Common myeloid progenitor, CD34-positive (primary cell): ENCODE measurements at places on chromosomes 12 and 14.

GRCh38 chr12:68109444-68110217 is 49.9 kb downstream of the IFNG start:
- no peak for DNase-seq

GRCh38 chr12:107033758-107034739 is 47.1 kb upstream of the MTERF2 start:
- DNase-seq: no peak

DNA sequence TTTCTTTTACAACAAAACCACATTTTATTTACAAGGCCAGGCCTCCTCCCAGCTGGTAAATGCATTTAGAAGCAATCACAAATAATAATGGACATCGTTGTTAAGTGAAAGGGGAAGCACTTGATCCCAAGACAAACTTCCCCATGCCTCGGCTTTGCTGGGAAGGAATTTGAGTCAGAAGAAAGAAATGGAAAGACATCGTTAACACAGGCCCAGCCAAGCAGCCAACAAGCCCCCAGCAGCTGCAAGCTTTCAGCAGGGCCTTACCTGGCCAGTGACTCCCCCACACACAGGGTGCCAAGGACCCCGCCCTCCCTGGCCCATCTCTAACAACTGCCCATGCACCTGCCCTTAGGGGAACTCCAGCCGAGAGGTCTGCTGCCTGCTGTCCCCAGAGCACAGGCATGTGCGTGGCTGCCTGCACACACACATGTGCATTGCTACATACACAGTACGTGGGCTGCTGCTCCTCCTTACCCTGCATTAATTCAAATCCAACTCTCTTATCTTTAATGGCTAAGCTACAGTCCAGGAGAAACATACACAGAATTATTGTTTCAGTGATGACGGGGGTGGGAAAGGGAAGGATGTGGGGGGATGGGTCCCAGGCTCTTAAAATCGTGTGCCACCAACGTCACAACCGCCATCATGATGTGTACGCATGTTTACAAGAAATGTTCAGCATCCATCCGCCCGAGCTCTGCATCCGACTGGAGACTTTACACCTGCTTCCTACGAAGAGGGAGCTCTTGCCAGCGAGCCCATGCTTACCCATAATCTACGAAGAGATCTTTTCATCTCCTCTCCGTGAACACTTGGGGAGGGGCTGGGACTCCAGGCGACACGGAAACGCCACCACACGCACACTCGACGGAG is 9.8 kb downstream of the BCL11B start:
- DNase-seq: no peak

DNA sequence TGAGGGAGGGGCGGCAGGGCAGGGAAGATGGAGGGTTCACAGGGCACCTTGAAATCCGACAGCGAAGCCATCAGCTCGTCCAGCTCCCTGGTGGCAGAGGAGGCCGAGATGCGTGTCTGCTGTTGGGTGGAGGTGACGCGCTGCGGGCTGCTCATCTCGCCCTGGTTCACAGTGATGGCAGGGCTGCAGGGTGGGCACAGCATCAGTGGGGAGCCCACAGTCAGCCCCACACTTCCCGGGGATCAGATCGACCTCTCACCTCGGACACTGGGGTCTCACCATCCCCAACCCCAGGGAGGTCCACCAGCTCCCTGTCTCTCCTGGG is 20.6 kb upstream of the RPLP0 start:
- DNase-seq: no peak

- DNase-seq: no peak
These were observed 25.1 kb downstream of the TEP1 start for GRCh38 chr14:20388159-20388558.
